Bone marrow (tissue), 2 donors: ENCODE measurements at places on chromosomes 5 and 9.

DNA sequence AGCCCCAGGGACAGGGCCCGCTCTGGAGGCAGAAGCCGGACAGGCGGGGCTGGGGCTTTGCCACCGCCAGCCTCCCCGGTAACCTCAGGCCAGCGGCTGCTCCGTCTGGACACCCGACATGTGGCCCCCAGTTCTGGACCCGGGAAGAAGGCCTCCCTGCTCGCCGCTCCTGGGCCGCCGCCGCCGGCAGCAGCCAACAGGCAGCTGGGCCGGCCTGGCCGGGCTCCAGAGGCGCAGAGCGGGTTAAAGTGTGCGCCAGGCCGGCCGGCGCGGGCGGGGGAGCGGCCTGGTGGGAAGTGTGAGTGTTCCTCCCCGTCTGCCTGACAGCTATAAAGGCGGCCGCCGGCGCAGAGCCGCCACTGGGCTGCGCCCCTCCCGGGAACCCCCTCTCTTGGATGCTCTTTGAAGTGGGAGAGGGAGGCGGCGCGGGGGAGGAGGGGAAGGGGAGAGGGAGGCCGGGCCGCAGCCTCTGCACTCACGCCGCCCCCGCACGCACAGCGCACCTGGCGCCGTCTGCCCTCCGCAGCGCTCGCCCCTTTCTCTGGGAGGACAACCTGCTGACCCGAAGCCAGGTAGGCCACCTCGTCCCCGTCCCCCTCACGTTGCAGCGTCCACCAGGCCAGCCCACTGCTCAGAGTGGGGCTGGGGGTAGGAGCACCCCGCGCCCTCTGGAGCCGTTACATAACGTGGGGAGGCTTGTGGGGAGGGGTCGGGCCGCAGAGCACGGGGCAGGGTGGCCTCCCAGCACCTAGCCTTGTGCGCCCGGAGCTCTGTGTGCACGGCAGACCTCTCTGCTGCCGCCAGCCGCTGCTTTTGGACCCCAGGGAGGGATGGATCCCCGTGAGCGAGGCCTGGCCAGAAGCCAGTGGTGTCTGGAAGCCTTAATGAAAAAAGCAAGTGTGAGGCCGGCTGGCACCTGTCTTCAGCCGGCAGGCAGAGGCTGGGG lies at the start of gene ADAMTSL2:
ADAMTSL2 (plus strand) TSS at position 359 of the 946 bp plus-strand sequence. CDS start 2,009 bp downstream, outside the sequence.
- no peak for DNase-seq

GRCh38 chr5:124182133-124182532 lies 564.3 kb downstream of the ZNF608 start:
- DNase-seq, result no peak

DNA sequence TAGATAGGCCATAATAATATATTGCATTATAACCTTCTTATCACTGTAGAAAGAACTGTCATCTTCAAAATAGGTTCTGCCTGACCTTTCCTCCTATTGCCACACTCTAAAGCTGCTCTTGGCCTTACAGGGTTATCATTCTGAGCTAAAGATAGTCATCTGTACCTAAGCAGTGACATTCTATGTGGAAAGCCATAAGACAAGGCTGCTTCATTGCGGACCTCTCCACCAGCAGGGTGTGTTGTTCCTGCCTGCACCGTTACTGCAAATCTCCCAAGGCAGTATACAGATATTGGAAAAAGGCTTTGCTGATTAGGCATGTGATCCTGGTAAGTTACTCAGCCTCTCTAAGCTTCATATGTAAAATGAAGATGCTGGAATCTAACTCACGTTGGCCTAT lies 8.1 kb downstream of the ZNF622 start:
- no peak for DNase-seq

GRCh38 chr5:142182840-142183239 lies 74.3 kb downstream of the NDFIP1 start:
- DNase-seq, result no peak

DNA sequence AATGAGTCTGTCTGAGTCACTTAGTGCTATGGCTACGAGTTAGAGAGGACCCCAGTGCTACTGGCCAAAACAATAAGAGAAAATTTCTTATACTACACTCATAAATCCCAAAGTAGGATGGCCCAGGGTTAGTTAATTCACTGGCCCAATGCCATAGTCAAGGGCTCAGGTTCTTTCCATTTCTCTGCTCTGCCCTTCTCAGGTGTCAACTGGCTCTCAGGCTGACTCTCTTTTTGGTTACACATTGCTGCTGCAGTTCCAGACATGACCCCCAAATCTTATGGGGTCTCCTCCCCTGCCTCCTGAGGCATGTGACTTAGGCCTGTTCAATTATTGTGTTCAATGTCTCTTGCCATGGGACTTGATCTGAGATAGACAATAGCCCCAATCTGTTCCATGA lies 70.4 kb downstream of the ARHGEF37 start:
- DNase-seq, result peak; percentile 17

DNA sequence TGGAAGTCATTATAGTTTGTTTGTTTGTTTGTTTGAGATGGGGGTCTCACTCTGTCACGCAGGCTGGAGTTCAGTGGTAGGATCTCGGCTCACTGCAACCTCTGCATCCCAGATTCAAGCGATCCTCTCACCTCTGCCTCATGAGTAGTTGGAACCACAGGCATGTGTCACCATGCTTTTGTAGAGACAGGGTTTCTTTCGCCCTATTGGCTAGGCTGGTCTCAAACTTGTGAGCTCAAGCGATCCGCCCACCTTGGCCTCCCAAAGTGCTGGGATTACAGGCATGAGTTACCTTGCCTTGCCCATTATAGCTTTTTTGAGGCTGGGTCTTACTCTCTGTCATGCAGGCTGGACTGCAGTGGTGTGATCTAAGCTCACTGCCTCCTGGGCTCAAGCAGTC lies 28.8 kb downstream of the NSD1 start:
- DNase-seq, result no peak

DNA sequence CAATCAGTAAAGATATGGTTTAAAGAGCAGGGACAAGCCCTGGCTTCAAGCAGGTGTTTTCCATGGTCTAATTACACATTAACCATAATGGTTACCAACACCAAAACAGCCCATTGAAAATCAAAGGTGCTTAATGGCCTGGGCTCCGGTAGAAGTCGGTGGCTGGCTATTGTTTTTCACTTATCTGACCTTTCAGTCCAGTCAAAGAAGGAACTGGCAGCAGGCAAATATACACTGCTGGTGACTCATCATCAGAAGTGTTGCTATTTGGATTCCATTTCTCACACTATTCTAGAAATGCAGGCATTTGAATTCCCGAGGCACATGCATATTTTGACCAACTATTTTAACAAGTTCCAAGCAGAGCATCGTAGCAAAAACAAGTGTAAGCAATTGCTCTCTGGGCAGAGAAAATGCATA lies 26.3 kb upstream of the GABRP start:
- no peak for DNase-seq

- DNase-seq, result no peak
Measured at GRCh38 chr9:97640325-97640724, 6.7 kb downstream of the NCBP1 start.

DNA sequence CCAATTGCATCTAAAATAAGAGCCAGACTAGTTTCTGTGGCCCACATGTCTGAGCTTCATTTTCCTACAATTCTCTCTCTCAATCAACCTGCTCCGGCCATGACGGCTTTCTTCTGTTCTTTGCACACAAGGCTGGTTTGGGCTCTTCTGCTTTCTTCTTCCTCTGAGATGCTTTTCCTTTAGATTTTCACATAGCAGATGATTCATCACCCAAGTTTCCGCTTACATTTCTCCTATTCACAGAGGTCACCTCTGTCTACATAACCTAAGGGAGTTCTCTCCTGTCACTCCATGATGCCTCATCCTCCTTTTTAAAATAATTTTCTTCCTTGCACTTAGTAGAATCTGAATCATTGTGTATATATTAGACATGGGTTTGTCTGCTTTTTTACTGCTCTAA lies 334.6 kb upstream of the TUSC1 start:
- no peak for DNase-seq

DNA sequence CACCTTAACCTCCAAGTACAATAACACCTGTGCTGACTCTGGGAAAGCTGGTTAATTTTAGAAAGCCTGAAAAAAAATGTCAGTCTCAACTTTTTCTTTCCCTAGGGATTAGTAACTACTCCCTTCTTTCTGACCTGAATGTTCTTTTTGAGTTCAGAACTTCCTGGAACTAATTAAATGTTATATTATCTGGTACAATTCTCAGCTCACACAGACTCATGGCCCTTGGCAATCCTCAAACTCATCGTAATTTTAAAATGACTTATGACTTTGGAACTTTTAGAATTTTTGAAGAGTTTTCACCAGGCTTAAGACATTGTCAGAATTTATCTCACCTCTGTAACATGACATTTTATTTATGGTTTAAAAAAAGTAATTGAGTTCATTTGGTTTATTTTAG lies 315.0 kb downstream of the FER start:
- no peak for DNase-seq
